Astrocyte of the hippocampus (primary cell): ENCODE measurements at places on chromosomes 6 and 20.

DNA sequence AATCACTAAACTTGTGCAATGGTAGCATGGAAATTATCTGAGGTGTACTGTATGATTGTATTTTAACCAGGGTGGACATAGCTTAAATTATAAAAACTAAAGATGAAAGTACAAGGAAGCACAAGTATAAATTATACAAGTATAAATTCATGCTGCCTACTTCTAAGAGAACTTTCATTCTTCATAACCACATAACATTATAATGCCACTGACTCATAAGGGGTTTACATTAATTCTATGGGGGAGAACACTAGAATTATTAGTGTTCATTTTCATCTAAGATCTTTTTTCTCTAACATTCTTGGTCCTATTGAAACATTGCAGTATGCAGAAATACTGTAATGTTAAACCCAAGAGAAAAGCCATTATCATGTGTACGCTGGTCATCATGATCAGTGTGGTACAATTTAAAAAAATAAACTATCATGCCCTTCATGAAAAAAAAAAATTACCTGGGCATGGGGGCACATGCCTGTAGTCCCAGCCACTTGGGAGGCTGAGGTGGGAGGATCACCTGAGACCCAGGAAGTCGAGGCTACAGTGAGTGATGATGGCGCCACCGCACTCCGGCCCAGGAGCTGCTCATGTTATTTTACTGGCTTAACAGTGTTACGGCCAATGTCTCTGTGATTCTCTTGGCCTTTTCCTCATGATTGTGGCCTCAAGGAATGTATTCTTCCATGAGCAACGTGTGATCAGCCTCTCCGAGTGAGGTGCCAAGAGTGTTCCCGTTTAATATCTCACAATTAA is 25.9 kb upstream of the AHCY start:
- DNase-seq = peak; percentile 11

GRCh38 chr6:42702200-42702599 is 20.2 kb downstream of the PRPH2 start:
- peak; percentile 39 for DNase-seq

DNA sequence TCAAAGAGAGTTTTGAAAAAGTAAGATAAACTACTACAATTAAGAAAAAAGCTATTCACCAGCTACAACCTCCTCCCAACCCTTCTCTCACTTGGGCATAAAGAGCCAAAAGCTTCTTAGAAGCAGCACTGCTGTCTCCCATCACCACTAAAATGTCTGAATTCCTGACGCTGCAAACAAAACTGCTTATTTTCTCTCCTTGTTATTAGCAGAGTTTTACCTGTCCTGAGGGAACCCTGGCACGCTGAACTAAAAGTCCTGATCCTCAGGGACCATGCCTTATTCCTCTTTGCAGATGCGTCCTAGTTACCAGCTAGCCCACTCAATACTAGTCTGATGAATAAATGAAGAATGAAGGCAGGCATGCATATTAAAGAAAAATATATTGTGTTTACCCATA is 1.1 kb downstream of the HACE1 start:
- peak; percentile 10 for DNase-seq

- no peak for DNase-seq
Measured at GRCh38 chr20:40081653-40082052, 607.4 kb downstream of the MAFB start.

DNA sequence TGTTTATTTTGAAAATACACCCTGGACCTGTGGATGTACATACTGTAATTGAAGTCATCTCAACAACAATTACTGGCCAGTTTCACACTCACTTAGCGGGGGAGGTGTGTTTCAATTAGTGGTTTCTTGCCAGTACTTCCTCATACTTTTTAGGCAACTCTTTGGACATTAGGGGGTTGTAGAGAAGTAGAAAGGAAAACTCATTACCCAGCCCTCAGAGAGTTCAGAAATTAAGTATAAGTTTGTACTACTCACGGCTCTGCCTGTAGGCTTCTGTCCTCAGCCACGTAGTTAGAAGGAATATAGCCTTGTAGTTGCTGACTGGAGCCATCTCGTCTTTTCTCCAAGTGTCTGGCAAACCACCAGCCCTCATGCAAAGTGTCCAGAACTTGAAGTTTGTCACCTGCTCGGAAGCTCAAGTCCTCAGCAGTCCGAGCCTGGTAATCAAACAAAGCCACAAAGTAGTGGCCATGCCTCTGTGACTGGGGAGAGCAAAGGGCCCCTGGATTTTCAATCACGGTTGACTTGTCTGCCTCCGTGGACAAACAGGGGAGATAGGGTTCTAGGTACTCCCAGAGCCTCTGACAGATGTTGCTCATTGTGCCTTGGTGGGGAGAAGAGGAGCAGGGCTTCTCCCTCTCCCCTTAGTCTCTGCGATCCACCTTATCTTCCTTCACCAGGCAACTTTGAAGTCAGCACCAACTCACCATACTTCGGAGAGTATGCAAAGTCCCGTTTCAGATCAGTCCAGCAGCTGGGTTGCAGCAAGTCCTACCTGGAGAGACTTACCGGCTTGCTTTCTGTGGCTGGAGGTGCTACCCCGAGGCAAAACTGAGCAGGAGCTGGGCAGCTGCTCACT is 749 bp downstream of the FRK start:
- peak; percentile 34 for DNase-seq

DNA sequence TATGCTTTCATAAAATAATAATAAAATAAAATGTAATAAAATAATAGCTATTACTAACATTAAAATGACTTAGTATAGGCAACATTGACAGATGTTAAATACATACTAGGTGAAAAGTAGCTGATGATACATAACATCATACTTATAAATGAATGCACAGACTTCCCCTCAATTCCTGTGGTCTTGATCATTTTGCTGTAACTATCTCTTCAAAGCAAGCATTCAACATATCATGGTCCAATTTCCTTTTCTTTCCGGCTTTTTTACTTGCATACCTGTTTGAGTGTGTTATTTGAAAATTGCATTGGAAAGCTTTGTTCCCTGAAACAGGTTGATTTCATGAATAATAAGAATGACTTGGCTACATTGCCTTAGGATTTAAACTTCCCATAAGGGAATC is 309.3 kb downstream of the HDGFL1 start:
- no peak for DNase-seq

DNA sequence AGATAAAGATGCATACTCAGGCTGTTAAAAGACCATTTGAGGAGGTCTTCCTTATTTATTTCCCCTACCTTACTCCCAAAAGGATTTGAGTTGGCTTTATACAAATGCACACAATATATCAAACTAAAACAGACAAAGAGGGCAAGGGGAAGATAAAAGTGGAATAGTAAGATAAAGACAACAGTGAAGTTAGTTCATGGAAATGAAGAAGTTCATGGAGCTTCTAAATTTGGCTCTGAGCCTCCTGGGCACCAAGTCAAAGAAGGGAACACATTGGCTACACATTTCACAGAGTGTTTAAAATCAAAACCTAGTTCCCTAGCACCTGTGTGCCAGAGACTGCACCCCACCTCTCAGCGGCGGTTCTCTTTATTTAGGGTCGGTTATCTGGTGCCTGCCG is 25.8 kb upstream of the ARMC2 start:
- DNase-seq = no peak

- no peak for DNase-seq
Measured at GRCh38 chr6:43328528-43328927, 19.9 kb upstream of the CRIP3 start.

GRCh38 chr20:62479156-62479555 is 3.4 kb upstream of the GATA5 start:
- no peak for DNase-seq

- no peak for DNase-seq
Measured at GRCh38 chr6:154238831-154239230, 117.8 kb downstream of the IPCEF1 start.

DNA sequence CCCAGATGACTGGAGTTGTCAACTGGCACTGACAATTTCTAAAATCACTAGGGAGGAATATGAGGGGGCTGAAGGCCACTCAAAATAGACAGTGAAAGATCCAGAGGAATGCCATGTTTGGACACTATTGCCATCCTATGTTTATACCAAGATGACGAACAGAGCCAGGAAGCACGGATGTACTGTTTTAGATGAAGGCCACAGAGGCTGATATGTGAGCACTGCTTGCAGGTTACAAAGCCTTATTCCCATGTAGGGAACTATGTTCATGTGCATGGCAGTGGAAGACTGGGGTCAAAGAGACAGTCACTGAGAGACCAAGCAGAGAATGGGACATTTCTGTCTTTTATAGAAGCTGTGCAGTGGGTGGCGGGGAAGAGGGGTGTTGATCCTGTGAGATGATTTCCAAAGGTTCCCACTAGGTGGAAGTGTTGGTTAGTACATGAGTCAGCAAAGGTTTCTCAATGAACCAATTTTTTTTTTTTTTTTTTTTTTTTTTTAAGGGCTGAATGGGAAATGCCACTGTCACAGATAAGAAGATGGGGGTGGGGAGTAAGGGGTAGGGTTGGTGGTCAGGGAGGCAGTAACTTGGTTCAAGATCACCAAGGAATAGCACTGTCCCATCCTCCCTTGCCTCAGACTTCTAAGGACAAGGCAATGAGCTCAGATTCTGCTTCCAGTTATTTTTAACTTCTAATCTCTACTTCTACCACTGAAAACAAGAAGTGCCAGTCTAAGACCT is 46.7 kb upstream of the MOCS1 start:
- DNase-seq = peak; percentile 74

GRCh38 chr6:17591287-17591686 is 8.8 kb upstream of the FAM8A1 start:
- no peak for DNase-seq

DNA sequence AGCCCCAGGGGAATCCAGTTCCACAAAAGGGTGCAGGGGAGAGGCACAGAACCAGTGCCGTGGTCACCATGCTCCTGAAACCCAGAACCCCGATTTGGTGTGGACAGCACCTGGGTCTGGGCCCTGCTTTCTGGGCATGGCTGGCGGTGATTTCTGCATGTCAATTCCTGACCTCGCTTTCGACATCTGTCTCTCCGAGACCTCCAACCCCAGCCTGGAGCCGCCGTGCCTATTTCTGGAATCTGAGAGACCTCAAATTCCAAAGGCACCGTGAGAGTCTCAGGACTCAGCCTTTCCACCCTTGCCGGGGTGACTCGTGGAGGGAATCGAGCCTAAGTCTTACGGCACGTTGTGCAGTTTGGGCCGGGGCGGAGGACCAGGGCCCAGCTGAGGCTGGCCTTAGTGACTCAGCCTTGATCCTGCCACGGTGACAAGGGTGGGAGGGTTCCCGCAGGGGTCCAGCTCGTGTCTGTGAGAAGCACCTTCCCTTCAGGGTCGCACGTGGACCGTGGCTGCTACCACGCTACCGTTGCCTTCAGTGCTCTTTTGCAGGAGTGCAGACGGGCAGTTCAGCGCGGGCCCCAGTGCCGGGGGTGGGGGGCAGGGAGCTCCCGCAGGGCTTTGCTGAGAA is 133.7 kb downstream of the PXDC1 start:
- no peak for DNase-seq
